ENCODE measurements at places on chromosomes 11 and 22.
A peak's percentile ranks its signal among the peaks of the same experiment; 100 is the strongest.

DNA sequence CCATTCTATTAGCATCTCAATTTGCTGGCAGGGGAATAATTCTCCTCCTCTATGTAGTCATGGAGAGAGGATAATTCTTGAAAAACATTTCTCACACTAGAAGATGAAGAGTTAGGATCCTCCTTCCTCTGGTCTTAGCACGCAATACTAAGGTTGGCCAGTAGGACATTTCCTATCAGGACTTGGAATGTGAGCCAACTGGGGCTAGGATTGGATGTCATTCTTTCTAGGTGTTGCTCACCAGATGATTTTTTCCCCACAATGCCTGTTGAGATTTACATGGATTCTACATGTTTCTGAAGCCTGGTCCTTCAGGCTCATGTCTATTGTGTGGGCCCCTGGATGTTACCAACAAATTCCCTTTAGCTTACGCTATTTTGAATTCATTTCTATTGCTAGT, 28.0 kb downstream of the SLN start:
- DNase-seq: no peak

- no peak for DNase-seq
Measured at GRCh38 chr11:62782753-62783152, 4.4 kb upstream of the TMEM179B start.

DNA sequence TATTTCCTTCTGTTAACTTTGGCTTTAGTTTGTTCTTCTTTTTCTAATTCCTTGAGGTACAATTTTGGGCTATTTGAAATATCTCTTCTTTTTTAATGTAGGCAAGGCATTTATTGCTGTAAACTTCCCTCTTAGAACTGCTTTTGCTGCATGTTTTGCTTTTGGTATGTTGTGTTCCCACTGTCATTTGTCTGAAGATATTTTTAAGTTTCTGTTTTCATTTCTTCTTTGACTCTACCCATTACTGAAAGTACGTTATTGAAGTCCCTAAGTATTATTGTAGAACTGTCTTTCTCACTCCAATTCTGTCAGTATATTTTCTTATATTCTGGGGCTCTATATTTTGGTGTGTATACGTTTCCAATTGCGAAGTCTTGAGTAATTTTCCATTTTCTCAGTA, 77.9 kb downstream of the KCNQ1OT1 start:
- DNase-seq: no peak

- DNase-seq: no peak
Measured at GRCh38 chr11:75513250-75513649, 12.5 kb downstream of the GDPD5 start.

DNA sequence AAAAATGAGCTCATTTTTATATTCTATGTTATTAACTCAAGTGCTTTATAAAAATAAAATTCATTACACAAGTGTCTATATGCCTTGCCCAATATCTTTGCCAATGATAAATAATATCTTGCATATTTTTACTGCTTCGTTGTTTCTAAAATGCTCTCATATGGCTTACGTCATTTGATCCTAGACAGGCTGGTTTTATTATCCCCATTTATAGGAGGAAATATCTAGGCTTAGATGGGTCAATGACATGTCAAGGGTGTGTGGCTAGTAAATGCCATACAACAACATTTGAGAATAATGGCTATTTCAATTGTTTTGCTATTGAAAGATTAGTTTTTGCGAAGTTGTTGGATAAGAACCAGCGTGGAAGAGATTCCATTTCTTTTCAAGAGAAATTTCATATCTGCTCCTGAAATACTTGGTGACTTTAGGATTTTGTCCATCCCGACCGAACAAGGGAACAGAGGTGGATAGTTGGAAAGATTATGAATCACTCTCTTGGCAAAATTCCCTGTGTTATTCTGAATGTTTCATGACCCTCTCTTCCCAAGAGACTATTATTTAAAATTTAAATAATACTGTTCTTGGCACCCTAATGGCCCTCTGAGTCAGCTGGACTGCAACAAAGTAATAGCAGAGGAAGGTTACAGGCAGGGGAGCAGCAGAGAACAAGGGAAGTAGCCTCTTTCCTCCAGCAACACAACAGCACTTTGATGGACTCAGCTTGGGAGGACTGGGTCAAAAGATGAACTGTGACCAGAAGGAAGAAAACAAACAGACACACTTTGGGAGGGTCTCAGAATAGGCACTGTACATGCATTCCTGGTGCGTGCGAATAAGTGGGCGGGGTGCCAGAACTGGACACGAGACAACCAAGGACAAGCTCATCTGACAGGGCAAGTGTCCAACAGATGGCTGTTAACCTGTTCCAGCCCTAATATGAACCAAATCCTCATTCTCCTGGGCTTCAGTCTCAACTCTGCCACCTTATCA, 94.5 kb downstream of the ME3 start:
- DNase-seq: no peak

- no peak for DNase-seq
Measured at GRCh38 chr11:17148536-17148935, 59.2 kb downstream of the PIK3C2A start.

DNA sequence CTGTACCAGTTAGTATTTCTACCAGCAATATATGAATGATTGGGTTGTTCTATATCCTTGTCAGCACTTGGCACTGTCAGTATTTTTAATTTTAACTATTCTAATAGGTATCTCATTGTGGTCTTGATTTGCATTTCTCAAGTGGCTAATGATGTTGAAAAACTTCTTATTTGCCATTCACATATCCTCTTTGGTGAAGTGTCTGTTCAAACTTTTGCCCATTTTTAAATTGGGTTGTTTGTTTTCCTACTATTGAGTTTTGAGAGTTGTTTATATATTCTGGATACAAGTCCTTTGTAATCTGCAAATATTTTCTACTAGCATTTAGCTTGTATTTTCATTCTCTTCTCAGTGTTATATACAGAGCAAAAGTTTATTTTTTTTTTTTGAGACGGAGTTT, 82.1 kb downstream of the CSTPP1 start:
- no peak for DNase-seq

GRCh38 chr22:20569059-20570058, 61.9 kb downstream of the MED15 start:
- DNase-seq: peak; percentile 72

- DNase-seq: peak; percentile 19
Measured at GRCh38 chr11:5992604-5993251, 5.9 kb upstream of the OR52L1 start.
